ENCODE measurements at places on chromosomes 4 and X. TPM values are rescaled to one million over a fixed set of nuclear protein-coding genes. Genes with fewer than 3 reads are reported as not detected.

The FOXP3 gene
- 0.25 TPM for total RNA-seq

The CPE gene
- 349 TPM for total RNA-seq

The HS6ST2 gene
- total RNA-seq = 6.6 TPM

The DCAF4L1 gene
- under 0.01 TPM for total RNA-seq

The CENPVL2 gene
- total RNA-seq = 1.7 TPM

The TEX13C gene
- total RNA-seq = not detected

The HAND2 gene
- total RNA-seq = not detected

The CLIC2 gene
- 3.4 TPM for total RNA-seq

The DLG3 gene
- 84.8 TPM for total RNA-seq

The FAM114A1 gene
- total RNA-seq = 8.4 TPM

The DCAF12L2 gene
- total RNA-seq = 5.2 TPM

The MAGEA8 gene
- not detected for total RNA-seq

The SNCA gene
- total RNA-seq = 60.5 TPM

The OCIAD2 gene
- total RNA-seq = 24.3 TPM

The HPRT1 gene
- 19.7 TPM for total RNA-seq
